T-helper 9 cell (primary cell): ENCODE measurements at places on chromosomes 5 and 9.

- no peak for DNase-seq
Observed at GRCh38 chr5:30765227-30765626, 428.3 kb upstream of the CDH6 start.

DNA sequence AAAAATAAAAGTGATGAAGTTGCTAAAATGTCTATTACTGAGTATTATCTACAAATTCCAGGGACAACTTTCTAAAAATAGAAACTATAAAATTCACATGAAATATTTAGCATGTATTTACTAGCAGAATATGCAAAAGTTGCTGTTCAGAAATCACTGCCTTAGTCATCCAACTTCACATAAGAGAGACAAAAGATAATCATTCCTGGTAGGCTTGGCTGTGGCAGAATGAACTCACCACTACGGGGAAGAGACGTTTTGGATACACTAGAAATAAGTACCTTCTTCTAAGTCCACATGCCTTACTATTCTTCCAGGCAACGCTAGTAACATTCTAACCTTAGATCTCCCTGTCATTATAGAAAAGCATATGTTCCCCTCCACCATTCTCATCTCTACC lies 272.2 kb downstream of the BNC2 start:
- DNase-seq: no peak

- DNase-seq: no peak
Observed at GRCh38 chr5:40813698-40814281, 15.6 kb upstream of the PRKAA1 start.

- no peak for DNase-seq
Observed at GRCh38 chr9:136253246-136254130, 7.9 kb upstream of the QSOX2 start.

- DNase-seq: no peak
Observed at GRCh38 chr9:71895117-71895516, 15.9 kb downstream of the ABHD17B start.

- DNase-seq: no peak
Observed at GRCh38 chr5:13921578-13921977, 22.9 kb downstream of the DNAH5 start.

GRCh38 chr9:94888775-94889174 lies 162.3 kb downstream of the AOPEP start:
- DNase-seq: no peak

GRCh38 chr5:14757850-14758249 lies 93.3 kb downstream of the OTULIN start:
- no peak for DNase-seq

DNA sequence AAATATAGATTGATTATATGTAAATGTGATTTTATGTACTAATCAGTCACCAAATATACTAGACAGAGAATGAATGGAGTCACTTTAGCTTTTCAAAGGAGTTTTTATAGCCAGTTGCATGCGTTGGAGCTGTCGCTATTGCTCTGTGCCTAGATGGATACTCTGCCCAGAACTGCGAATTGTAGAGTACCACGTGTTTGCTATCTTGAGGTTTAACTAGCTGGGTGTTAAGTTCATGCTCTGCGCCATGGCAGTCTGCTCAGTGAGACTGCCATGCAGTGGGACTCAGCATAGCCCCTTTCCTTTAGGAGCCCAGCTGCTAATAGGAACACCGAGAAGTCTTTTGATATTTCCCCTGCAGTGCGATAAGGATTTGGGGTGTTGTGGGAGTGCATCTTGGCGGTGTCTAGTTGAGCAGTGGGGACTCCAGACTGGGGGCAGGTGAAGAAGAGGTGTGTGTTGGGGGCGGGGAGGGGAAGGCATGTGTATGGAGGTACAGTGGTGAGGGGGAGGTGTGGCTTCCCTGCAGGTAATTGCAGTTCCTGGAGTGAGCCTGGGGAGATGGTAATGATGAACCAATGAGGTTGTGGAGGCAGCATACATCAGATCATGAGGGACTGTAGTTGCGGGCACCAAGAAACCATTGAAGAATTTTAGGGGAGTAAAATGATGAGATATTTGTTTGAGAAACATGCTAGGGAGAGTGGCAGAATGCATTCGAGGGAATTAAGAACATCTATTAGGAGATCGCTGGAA lies 118.9 kb downstream of the TRIO start:
- DNase-seq: no peak

GRCh38 chr9:108316630-108317029 lies 539.2 kb downstream of the ACTL7B start:
- no peak for DNase-seq

DNA sequence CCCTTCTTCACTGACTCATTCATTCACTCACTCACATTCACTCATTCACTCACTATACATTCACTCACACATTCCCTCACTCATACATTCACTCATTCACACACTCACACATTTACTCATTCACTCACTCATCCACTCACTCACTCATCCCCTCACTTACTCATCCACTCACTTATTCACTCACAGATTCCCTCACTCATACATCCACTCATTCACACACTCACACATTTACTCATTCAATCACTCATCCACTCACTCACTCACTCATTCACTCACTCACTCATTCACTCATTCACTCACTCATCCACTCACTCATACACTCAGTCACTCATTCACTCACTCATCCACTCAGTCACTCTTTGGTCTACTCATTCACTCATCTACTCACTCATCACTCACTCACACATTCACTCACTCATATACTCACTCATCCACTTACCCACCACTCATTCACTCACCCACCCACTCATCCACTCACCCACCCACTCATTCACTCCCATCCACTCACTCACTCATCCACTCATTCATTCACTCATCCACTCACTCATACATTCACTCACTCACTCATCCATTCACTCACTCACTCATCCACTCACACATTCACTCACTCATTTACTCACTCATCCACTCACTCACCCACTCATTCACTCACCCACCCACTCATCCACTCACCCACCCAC lies 27.2 kb downstream of the WNK2 start:
- no peak for DNase-seq

DNA sequence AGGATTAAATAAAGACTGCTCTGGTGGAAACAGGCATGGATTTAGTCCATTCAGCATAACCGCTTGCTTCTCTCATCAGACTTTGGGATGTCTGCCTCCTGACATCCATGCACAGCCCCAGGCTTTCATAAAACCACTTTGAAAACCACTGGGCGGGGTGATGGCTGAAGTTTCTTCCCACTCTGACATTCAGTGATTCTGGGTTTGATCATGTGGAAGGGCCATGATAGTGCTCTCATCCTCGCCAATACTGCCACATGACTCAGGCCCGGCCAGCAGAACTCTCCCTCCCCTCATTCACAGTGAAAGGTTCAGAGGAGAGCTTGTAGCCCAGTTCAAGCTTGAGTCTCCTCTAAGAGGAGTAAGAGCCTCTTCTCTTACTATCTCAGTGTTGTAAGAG lies 29.6 kb upstream of the GLRA1 start:
- no peak for DNase-seq

DNA sequence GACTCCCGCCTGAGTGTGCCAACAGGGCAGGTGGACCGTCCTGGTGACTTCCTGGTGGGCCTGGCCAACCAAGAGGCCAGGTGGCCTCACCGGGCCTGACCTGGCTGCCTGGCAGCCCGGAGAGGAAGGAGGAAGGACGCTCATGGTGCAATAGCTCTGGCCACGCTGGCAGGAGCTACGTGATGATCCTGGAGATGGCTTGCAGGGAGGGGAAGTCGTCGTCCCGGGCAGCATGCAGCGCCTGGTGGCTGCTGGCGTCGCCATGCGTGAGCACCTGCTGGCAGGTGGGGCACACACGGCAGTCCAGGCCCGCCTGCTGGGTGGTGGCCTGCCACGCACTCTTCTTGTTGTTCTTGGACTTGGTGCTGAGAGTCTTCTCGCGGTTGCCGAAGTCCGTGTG lies 26.3 kb downstream of the SPATA31C1 start:
- DNase-seq: no peak

DNA sequence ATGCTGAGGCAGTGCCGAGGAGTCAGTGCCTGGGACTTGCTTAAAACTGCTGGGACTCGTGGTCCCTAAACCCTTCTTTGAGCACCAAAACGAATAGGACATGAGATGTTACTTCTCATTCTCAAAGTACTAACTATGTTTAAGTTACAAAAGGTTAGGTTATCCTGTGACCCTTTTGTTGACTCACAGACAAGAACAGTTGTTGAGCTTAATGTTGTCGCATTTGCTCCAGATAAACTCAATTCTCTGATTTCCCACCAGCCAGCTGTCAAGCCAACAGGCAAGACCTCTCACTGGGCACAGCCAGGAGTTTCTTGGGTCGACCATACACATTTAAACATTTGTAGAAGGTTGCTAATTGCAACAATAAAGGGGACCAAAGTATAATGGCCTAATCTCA lies 249.4 kb downstream of the ADAMTSL1 start:
- DNase-seq: no peak

DNA sequence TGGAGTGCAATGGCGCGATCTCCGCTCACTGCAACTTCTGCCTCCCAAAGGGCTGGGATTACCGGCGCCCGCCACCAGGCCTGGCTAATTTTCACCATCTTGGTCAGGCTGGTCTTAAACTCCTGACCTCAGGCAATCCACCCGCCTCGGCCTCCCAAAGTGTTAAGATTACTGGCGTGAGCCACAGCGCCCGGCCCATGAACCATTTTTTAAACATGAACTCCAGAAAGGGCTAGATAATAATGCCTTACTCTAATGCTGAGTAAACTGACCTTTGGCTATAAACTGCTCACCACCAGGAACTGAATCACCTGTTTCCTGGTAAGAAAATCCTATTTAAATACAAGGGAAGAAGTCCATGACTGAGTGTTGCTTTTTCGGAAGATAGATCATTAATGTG lies 23.2 kb upstream of the DAB2 start:
- DNase-seq: no peak

DNA sequence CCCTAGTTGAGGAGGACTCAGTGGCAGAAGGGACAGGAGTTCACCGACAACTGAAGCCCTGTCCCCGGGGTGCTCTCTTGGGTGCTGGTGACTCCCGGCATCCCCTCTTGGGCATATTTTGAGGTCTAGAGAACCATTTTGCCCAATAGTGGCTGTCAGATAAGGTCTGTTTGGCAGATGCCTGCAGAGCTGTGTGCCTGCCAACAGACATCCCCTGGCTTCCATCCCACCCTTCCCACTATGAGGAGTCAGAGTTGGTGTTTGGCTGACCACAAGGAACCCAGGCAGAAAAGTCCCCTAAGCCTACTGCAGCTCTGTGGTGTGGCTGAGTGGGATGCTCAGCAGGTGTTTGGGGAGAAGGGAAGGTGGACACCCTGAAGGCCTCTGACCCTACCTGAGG lies 207.0 kb downstream of the AUH start:
- DNase-seq: no peak

GRCh38 chr9:1722404-1722803 lies 292.7 kb upstream of the SMARCA2 start:
- no peak for DNase-seq

DNA sequence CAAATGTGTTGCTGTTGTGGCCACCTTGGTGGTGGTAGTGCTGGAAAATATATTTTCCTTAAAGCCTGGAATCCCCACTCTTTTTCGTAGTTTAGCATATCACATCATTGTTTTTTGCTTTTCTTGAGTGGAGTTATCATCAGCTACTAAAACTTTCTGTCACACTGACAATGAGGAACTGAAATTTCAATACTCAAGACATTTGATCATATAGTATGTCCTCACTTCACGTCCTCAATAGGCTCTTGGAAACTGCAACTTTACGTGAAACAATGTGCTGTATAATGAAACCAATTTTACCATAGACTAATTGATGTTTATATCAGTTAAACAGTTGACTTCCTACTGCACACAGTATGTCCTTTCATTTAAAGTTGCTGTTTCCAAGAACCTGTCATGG lies 265.8 kb downstream of the ADGRV1 start:
- no peak for DNase-seq

GRCh38 chr5:108341866-108342265 lies 40.0 kb downstream of the FBXL17 start:
- DNase-seq: no peak

DNA sequence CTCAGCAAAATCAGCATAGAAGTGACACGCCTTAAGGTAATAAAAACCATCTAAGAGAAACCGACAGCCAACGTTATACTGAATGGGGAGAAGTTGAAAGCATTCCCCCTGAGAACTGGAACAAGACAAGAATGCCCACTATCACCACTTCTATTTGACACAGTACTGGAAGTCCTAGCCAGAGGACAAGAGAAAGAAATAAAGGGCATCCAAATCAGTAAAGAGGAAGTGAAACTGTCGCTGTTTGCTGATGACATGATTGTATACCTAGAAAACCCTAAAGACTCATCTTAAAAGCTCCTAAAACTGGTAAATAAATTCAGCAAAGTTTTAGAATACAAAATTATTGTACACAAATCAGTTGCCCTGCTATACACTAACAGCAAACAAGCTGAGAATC lies 393.3 kb downstream of the KIF4B start:
- no peak for DNase-seq
